NCI-H1436 (cell line): ENCODE measurements at places on chromosomes 6 and 20.

DNA sequence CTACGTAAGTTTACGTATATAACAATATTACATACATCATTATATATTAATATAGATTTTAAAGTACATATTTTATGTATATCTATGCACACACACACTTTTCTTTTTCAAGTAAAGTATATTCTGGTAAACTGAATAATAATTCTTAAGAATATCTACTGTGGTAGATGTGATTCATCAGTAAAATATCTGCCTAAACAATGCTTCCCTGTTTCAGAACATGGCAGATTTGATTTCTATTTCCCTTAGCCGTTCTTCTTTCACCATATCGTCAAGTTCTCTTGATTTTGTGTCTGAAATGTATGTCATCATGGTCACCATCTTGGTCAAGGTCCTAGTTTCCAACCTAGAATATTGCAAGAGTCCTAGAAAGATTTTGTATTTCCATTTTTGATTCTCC, 195.6 kb downstream of the HDGFL1 start:
- no peak for DNase-seq

- DNase-seq, result no peak
Observed at GRCh38 chr6:31403283-31404060, at the start of gene MICA. TSS of gene MICA (plus strand) at chr6:31403595. CDS start at chr6:31403633, 38 bp downstream.

DNA sequence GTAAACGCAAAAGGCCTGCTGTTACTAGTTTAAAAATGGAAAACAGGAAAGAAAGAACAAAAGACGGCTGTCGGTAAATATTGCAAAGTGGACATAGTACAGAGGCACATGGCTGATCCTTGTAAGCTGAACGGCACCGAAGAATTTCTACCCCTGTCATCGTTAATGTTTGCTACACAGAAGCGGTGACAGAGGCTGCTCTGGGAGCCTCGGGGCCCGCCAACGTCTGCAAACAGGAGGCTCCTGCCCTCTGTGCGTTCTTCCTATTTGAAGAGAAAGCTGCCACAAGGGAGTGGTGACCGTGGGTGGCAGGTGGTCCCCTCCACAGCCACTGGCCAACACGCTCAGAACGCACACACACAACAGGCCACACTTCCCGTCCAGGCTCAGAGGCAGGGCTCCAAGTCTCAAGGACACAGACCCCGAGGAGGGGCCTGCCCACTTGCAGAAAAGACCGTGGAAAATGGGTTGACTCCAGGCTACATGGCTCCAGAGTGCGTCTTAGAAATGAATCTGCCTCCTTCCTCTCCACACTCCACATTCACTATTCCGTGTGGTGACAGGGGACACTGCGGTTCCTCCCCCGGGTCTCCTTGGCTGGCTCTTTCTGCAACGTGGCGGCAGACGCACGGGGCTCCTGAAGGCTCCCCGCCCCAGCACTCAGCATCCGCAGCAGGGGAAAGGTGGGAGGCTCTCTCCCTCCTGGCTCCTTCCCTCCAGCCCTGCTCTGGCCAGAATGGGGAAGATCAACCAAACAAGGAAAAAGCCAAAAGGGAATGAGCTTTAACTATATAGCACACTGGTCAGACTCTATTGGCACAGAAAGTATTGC, 64.5 kb downstream of the GMPR start:
- DNase-seq, result no peak

- DNase-seq, result no peak
Observed at GRCh38 chr6:82584194-82584695, 220.6 kb downstream of the TPBG start.

DNA sequence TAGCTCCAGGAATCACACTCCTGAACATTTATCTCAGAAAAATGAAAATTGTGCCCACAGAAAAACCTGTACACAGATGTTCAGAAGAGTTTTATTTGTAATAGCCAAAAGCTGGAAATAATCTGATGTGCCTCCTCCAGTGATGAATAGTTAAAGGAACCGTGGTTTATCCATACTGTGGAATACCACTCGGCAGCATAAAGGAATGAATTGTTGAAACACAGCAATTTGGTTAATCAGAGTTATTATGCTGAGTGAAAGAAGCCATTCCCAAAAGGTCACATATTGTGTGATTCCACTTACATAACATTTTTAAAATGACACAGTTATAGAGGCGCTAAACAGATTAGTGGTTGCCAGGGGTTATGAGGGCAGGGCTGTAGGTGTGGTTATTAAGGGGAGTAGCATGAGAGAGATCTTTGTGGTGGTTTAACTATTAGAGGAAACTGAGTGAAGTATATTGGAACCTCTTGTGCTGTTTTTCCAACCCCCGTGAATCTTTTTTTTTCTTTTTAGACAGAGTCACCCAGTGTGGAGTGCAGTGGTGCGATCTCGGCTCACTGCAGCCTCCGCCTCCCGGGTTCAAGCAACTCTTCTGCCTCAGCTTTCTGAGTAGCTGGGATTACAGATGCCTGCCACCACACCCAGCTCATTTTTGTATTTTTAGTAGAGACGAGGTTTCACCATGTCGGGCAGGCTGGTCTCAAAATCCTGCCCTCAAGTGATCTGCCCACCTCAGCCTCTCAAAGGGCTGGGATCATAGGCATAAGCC, 26.2 kb downstream of the PSMF1 start:
- DNase-seq, result no peak
